Fibroblast of lung (primary cell): ENCODE measurements at places on chromosomes 7 and 10.
A peak's percentile ranks its signal among the peaks of the same experiment; 100 is the strongest.

DNA sequence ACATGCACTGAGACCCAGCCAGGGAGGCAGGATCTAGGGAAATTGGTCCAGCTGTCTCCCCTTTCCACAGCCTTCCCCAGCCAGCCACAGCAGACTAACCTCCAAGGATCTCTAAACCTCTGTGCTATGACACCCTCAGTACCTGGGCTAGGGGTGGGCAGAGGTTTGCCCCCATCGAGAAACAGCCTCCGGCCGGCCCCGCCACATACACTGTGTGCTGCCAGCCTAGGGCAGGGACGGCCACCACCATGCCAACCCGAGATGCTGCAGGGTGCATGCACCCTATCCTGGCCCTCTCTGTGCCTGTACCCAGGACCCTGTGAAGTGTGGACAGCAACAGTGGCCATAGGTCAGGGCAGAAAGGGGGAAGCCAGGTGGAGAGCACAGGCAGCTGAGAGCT lies 58.1 kb downstream of the PARP12 start:
- DNase-seq = no peak

DNA sequence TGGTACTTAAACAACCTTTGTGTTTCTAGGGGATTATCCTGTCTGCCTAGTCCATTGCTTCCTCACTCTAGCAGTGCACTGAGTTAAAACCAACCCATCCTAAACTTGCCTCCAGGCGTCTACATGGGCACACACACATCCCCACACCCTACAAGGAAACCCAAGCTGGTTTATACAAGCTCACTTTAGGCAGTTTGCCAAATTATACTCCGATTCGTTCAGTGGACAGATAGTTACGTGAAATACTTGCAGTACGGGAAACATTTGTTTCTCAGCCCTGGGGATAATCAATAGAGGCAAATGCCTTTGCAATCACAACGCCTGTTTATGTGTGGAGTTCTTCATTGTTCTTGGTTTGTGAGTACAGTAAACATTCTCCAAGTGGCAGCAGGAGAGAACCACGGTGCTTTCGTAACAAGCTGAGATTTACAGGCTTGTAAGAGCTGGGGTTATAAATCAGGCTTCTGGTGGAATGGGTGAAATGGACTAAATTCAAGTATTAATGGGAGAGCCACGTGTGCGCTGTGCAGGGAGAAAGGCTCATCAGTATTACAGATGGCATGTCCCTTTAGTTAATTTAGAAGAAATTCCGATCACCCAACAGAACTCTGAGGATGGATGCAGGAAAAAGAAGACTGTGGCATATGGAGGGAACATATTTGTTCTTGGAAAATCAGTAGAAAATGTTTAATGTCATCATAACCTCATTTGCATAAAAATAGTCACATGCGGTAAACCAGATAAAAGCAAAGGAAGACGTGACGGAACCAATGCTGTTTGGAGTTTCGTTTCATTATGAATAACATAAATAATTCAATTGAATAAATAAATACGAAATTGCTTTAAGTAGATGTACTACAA lies 217.1 kb downstream of the GALNT17 start:
- DNase-seq = no peak

DNA sequence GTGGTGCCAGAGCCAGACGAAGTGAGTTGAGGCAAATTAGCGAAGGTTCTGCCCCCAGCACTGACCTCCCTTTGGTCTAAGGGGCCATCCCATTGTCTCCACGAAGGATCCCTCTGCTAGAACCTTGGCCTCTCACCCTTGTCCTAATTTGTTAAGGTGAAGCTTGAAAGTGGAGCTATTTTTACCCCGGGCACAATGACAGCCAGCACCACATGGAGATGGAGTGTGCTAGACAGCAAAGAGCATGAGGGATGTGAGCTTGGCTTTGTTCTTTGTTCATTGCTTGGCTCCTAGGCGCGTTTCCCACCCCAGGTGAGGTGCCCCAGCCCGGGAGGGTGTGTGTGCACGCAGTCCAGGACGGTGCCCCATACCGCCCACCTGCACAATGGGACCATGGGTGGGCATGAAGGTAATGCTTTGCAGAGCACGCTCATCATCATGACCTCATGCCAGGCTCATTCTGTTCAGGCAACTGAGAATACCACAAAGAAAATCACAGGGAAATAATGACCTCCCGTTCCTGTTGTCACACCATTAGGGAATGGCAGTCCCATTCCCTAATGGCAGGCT lies 361.0 kb upstream of the FZD8 start:
- DNase-seq = no peak

DNA sequence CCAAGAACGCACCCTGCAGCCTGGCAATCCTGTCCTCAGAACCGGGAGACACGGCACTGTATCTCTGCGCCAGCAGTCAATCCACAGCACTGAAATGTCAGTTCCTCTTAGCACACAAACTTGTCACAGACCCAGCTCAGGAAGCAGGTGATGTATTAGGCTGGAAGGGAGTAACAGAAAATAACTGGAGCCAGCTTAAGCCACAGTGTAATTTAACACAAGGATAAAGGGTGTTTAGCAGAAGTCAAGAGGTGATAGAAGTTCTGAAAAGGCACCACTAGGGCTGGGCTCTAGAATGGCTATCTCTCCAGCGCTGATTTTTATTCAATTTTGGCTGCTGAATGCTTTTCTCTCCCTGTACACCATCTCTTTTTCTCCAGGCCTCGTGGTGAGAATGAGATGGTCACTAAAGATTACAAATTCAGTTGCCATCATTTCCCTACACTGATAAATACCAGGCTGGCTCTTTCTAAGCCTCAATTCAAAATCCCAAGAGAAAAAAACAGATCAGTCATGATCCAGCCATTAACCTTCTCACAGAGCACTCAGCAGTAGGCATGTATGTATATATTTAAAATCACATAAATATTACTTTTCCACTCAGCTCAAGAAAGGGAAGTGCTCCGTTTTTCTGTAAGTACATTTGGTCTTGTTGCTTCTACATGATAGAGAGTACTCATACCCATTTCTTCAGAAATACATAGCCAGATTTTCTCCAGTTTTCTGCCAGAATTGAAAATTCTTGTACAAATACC lies 102.7 kb upstream of the PRSS1 start:
- DNase-seq = no peak

DNA sequence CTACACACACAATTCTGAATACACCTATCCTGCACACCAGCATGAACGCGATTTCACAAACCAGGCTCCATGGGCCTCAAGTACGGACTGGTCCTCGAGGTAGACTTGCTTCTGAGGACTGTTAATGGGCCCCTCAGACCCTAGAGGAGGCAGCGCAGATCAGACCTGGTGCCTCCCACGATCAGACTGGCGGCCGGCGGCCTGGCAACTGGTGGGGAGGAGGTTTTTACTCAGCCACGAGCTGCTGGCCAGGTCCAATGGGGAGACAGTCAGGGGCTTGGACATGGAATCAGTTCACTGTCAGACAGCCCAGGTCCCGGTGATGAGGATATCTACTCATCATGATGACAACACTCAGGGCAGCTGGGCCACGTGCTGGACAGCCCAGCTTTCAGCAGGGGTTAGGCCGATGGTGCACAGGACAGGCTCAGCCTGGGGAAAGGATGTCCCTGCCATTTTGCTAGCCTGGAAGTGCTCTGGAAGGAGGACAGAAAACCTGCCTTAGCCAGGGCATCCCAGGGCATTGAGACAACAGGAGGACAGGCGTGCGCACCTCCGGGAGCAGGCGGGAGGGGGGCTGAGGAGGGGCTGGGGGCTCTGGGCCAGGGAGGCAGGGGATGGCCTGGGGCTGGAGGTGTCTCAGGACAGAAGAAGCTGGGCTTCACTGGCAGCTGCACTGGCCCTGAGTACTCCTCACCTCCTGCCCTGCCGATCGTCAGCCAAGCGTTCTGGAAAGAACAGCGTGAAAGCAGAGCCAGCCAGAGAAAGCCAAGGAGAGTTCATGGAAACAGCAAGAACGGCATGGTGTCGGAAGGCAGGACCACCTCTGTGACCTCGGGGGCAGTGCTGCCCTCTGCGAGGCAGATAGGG lies 48.0 kb upstream of the RASGEF1A start:
- DNase-seq = no peak

DNA sequence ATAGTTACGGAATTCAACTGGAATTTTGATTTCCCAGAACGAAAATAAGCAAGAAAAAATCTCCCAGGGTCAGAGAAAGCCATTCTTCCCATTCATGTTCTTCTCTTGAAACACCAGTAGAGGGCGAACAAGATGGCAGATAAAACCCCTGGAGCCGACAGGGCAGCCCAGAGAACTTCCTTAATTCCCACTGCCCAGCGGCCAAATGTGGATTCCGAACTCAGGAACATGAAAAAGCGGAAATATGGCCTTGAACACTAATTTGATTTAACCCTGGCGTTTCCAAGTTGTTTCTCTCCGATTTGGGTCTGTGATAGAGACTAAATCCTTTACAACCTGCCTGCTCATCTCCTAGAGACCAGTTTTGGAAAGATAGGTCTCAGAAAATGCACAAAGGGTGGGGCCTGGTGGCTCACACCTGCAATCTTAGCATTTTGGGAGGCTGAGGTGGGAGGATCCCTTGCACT lies 100.7 kb upstream of the WAC start:
- peak; percentile 80 for DNase-seq

DNA sequence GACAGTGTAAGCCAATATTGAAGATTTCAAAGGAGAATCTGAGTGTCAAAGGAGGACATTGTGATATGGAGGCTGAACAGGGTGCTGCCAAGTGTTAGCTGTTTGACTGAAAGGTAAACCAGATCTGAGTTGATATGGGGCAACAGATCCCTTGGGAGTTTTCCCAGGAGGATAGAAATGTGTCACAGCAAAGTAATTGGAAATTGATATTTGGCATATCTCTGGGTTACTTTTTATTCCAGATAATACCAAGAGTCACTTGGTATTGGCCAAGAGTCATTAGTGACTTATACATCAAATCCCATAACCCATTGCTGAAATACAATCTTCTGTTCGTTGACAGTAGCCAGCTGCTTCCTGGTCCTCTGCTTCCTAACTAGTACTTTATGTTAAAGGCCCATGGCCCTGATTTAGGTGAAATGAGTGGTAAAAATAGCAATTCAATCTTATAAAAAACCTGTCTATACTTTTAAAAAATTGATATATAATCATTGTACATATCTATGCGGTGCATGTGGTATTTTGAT lies 922.9 kb downstream of the LRMDA start:
- DNase-seq = peak; percentile 66

DNA sequence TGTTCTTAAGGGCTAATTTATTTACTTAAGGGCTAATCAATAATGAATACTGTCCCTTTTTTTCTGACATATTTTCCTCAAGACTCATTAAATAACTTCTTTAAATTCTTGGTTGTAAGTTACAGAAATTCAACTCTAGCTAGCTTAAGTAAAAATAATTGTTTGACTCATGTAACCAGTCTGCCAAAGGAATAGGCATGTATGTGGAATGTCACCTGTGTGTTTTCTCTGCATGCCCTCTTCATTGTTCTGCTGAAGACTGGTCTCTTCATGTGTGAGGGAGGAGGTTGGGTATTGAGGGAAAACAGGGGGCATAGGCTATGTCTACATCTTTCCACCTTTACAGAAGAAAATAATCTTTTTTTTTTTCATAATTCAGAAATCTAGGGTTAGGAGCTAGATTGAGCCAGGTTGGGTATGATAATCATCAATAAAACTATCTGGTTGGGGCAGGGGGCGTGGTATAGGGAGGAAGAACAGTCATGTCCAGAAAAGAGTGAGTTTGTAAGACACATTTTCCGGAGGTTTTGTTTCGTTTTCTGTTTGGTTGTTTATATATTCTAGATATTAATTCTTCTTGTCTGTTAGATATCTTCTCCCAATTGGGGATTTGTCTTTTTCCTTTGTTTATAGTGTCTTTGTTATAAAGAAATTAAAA lies 37.9 kb downstream of the EXOC4 start:
- DNase-seq = no peak

GRCh38 chr10:104642658-104643302 lies 1.7 kb downstream of the SORCS3 start:
- no peak for DNase-seq

DNA sequence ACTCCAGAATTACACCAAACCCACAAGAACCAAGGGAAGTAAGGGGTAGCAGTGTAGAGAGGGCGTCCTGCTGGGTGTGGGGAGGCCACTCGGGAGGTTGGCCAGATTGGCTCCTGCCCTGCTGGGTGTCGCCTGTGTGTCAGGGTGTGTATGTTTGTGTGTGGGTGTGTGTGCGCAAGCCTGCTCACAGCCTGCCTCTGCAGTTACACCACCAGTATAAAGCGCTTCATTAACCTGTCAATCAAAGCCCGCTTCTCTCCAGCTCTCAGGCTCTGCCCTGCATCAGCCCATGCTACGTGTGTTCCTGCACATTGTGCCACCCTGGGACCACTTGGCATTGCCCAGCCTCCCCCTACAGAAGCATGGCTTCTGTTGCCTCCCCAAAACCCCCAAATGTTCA lies 83.3 kb upstream of the PAX2 start:
- DNase-seq = no peak

DNA sequence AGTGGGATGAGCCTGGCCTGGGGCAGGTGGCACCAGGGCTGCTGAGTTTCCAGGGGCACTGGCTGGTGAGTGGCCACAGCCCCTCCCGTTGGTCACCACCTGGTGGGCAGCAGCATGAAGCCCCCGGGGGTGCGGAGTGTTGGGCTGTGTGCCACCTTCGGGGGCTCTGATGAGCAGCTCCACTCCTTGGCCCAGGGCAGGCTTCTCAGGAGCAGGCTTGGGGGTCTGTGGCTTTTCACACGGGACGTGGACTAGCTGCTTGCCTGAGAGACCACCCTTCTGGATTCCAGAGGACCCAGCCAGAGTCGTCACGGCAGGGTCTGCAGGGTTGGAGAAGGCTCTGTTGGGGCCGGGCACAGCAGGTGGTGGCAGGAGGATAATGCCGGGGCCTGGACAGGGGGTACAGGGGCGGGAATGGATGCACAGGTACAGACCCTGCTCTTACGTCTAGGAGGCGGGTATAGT lies 193.1 kb downstream of the ADARB2 start:
- no peak for DNase-seq

GRCh38 chr7:44984478-44984758 lies 5.6 kb upstream of the MYO1G start:
- DNase-seq = no peak

DNA sequence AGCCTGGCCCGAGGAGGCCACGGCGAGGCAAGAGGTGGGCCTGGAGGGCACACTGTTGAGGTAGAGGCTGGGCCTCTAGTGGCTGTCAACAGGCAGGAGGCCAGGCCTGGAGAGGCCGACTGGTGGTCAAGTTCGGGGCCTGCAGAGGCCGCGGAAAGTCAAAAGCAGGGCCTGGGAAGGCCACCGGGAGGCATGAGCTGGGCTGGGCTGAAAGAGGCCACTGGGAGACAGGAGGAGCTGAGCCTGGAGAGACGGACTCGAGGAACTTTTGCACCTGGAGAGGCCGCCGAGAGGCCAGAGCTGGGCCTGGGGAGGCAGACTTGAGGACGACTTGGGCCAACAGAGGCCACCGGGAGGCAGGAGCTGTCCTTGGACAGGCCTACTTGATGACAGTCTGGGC lies 321.2 kb downstream of the ZNF479 start:
- no peak for DNase-seq

DNA sequence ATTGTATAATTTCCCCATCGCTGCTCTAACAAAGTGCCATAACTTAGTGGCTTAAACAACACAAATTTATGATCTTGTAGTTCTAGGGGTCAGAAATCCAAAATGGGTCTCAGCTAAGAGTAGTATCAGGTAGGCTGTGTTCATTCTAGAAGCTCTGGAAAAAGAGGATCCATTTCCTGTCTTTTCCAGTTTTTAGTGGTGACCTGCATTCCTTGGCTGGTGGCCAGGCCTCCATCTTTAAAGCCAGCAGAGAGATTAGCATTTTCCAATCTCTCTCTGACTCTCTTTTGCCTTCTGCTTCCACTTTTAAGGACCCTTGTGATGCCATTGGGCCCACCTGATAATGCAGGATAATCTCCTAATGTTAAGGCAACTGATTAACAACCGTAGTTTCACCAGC lies 41.0 kb upstream of the C10orf120 start:
- DNase-seq = no peak
